ENCODE measurements at places on chromosomes 13 and 19.
A peak's percentile ranks its signal among the peaks of the same experiment; 100 is the strongest.

DNA sequence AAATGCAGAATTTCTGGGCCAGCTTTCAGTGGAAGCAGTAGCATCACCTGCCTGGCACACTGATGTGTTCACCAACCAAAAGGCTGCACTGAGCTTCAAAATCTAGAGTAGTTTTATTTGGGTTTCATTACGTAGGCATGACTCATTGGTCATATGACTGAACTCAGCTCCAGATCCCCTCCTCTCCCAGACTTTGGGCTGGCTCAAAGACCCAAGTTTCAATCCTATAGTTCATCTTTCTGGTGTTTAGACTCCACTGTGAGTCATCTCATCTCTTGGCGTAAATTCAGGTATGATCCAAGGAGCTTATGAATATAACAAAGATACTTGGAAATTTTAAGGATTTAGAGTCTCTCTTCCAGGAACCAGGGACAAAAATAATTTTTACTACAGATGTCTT is 17.7 kb downstream of the ZMYM5 start:
- DNase-seq = peak; percentile 24

GRCh38 chr13:47252627-47253026 is 355.8 kb upstream of the HTR2A start:
- DNase-seq = no peak

DNA sequence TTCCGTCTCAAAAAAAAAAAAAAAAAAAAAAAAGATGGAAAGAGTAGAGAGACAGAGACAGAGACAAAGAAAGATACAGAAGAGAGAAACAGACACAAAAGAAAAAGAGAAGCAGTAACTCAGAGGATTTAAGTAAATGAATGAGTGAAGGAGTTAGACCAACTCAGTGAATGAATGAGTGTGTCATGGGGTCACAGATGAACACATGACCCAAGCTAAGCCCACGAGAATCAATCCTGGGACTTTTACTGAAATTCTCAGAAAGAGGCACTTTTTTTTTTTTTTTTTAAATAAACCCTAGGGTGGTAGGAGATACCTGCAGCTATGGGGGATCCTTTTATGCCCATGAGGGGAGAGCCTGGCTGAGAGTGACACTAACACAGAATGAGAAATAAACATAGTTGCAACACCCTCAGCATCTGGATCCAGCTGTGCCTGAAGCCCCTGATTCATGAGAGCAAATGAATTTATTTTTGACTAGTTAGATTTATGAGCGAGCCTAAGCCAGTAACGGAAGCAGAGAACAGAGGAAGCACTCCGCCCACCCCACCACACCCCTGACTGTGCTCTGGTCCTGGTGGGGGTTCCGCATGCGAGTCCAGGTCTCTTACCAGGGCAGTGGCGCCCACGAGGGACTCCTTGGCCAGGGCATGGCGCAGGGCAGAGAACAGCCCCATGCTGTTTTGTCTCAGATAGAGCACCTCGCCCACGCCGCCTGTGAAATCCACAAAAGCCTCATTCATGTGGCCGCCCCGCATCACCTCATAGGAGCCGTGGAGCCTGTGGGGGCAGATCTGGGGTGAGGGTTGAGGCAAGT is 4.6 kb downstream of the CAPN12 start:
- no peak for DNase-seq

- peak; percentile 10 for DNase-seq
Observed at GRCh38 chr19:8641908-8642547, 11.6 kb downstream of the NFILZ start.

DNA sequence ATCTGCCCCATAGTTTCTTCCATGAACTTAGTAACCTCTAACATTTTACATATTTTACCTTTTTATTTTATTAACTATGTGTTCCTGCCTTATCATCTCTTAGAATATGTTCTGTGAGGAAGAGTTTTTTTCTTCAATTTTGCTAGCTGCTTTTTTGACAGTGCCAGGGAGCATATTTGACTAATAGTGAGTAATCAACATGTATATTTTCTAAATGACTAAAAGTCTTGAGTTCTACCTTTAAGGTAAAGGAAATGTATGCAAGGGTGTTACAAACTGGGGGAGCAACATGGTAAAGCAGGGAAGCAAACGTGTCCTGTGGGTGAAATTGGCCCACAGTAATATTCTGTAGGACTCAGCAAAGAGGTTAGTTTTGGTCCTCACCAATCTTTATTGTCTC is 165.5 kb downstream of the NBEA start:
- DNase-seq = no peak

GRCh38 chr13:96314974-96315373 is 225.1 kb downstream of the HS6ST3 start:
- DNase-seq = no peak

GRCh38 chr19:2813235-2814160 is 6.2 kb upstream of the ZNF554 start:
- DNase-seq = no peak

DNA sequence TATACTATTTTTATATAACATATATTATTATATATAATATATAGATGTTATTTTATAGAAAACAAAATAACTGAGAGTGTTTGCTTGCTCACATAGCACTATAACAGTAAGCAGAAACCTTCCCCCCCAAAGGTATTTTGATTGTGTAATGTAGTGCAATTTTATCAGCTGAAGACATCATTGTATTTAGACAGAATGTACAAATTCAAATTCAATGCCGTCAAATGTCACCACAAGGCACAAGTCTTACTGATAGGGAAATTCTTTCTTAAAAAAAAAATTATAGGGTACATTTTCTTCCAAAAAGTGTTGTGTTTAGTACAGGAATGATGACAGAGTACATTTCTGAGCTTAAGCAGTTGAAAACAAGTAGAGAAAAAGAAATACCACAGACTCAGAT is 1147.1 kb upstream of the SPRY2 start:
- no peak for DNase-seq

GRCh38 chr19:4023600-4024398 is 16.3 kb downstream of the PIAS4 start:
- no peak for DNase-seq

- no peak for DNase-seq
Observed at GRCh38 chr19:29194658-29195057, 18.3 kb downstream of the UQCRFS1 start.

GRCh38 chr13:20332361-20333096 is 100.4 kb upstream of the GJB6 start:
- no peak for DNase-seq

- DNase-seq = no peak
Observed at GRCh38 chr13:110893571-110893970, 21.3 kb downstream of the ANKRD10 start.

DNA sequence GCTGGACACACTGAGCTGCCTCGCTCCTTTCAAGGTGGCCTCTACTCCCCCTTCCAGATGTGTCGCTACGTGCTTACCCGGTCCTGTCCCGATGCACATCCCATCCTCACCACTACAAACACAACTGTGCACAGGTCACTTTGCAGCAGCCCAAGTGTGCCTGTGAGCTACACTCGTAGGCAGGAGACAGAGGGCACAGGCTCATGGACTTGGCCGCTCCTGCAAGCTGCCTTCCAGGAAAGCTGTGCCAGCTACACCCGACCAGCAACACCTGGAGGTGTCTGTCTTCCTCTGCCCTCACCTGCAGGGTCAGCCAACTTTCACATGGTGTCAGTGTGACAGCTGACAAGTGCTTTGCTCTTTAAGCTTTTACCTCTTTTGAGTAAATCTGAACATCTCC is 15.4 kb downstream of the CARS2 start:
- DNase-seq = no peak

DNA sequence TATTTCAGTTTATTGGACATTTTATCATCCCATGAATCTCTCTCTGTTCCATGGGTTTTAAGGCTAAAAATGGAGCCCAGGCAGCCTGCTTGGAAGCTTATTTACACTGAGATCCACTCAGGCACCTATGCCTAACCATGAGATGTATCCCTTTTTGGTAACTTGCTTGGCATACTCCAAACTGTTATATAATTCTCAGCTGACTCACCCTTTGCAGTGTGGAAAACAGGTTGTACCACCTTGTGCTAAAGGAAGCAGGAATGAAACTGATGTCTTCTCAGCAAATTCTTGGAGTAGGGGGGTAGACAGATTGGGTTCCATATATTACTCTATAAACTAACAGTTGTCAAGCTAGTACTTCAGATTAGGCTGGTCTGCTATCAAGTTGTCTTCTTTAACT is 483.6 kb downstream of the KLF5 start:
- DNase-seq = no peak

DNA sequence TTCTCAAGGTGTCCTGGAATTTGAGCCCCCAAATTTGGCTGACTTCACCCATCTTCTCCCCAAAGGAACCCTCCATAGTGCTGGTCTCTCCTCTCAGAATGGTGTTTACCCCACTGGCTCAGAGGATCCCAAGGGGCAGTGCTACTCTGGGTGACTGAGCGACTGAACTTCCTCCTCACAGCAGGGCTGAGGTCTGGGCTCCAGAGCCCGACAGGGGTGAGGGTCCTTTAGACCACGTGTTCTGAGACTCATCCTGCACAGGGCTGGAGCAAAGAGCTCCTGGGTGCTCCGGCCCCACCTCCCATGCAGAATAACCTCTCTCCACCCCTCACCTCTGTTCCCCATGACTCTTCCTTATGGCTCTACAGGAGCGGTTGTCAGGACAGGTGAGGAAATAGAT is 23.2 kb upstream of the CD33 start:
- no peak for DNase-seq

- no peak for DNase-seq
Observed at GRCh38 chr13:43297967-43298678, 274.7 kb downstream of the DNAJC15 start.
